Heart right ventricle (tissue), 16 donors: ENCODE measurements at places on chromosomes 7 and 10. TPM values are rescaled to one million over a fixed set of nuclear protein-coding genes. Genes with fewer than 3 reads are reported as not detected.

Gene SAMD9L
- total RNA-seq: 27.7 TPM

Gene RPEL1
- total RNA-seq: not detected

- DNase-seq: no peak
These were observed 386.8 kb upstream of the POT1 start for GRCh38 chr7:125316466-125316865.

DNA sequence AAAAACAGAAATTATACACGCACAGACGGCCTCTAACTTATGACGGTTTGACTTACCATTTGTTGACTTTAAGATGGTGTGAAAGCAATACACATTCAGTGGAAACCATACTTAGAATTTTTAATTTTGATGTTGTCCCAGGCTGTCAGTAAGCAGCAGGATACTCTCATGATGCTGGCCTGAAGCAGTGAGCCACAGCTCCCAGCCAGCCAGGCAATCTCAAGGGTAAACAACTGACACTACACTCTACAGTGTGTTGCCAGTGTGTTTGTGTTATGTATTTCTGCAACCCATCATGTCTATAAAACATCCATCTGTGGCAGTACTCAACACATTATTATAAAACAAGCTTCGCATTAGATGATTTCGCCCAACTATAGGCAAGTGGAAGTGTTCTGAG lies 747.5 kb downstream of the NRG3 start:
- DNase-seq: no peak

DNA sequence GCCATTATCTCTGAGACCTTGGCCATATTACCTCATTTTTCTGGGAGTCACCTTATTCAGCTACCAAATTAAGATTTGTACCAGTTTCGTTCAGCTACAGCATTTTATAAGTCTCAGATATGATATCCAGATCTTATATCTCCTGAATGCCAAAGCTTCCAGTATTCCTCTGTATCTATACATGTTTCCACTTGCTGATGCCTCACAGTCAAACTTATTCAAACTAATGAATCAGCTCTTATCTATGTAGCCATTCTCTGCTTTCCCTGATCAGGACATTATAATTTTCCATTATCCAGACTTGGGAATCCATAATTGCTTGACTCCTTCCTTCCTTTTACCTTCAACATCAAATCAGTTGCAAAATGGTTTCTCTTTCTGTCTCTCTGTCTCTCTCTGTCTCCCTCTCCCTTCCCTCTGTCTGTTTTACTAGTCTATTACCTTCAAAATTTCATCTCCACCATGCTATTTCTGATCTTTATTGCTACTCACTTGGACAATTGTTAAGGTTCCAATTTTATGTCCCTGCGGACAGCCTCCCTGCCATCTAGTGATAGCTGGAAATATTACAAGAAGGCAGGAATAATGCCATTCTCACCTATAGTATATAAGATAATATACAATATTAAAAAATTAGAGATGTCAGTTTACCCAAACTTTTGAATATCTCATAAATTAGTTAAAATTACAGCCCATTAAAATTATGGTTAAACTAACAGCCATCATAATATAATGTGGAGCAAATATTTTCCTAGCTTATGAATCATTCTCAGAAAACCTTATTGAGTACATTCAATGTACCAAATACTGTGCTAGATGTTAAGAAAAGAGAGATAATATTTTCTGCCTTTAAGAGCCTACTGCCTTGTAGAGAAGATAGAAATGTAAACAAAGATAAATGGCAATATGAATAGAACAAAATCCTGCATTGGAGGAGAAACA lies 89.8 kb downstream of the PCLO start:
- DNase-seq: no peak

Gene ZNF248
- total RNA-seq: 9.4 TPM

Gene TAS2R41
- total RNA-seq: not detected
